Glutamatergic neuron (in vitro differentiated cells): ENCODE measurements at places on chromosomes 13 and 19. TPM values are rescaled to one million over a fixed set of nuclear protein-coding genes. Genes with fewer than 3 reads are reported as not detected.

The ODAD3 gene
- total RNA-seq: 2.6 TPM

- no peak for DNase-seq
- no peak overlapping the region for H3K4me3 ChIP-seq
- no peaks in the 10 kb centered on the region for H3K27me3 ChIP-seq
- H3K27ac ChIP-seq: no peak overlapping the region
- H3K4me1 ChIP-seq: peaks cover 7% of the 10 kb centered on the region
Observed at GRCh38 chr13:40916207-40916998, 102.7 kb downstream of the ELF1 start.

GRCh38 chr13:94323764-94324758 lies 155.4 kb downstream of the DCT start:
- DNase-seq: no peak
- H3K27ac ChIP-seq: no peak overlapping the region
- no peak overlapping the region for H3K4me3 ChIP-seq
- no peaks in the 10 kb centered on the region for H3K36me3 ChIP-seq
- peaks cover 1% of the 10 kb centered on the region for H3K27me3 ChIP-seq
- peaks cover 30% of the 10 kb centered on the region for H3K4me1 ChIP-seq

DNA sequence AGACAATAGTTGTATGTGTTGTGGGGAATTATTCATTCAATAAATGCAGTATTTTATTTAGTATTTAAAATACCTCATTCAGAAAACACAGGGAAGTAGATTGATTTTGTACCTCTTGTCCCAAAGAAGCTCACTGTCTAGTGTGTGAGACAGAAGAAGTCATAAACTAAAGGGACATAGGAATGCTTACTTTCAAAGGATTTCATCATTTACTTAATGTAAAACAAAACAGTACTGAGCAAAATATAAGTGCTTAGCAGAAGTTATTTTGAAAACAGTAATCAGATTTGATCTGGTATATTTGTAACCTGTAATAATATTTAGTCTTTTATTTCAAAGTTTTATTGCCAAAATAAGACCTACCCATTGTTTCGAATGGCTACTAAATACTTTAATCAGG lies 117.9 kb downstream of the TDRD3 start:
- peaks cover 15% of the 10 kb centered on the region for H3K36me3 ChIP-seq
- no peak overlapping the region for H3K4me3 ChIP-seq
- no peak for DNase-seq
- H3K4me1 ChIP-seq: no peaks in the 10 kb centered on the region
- no peak overlapping the region for H3K27ac ChIP-seq

GRCh38 chr13:75947448-75947847 lies 311.3 kb downstream of the LMO7 start:
- H3K4me3 ChIP-seq: no peak overlapping the region
- H3K4me1 ChIP-seq: peaks cover 9% of the 10 kb centered on the region
- no peaks in the 10 kb centered on the region for H3K27me3 ChIP-seq
- no peak overlapping the region for H3K27ac ChIP-seq
- H3K36me3 ChIP-seq: no peaks in the 10 kb centered on the region

- peaks cover 5% of the 10 kb centered on the region for H3K4me1 ChIP-seq
- no peaks in the 10 kb centered on the region for H3K27me3 ChIP-seq
- H3K4me3 ChIP-seq: no peak overlapping the region
- DNase-seq: no peak
- H3K27ac ChIP-seq: no peak overlapping the region
Observed at GRCh38 chr13:89832827-89833226, 1514.7 kb upstream of the MIR17HG start.
